ENCODE measurements at places on chromosomes 3 and 15.

DNA sequence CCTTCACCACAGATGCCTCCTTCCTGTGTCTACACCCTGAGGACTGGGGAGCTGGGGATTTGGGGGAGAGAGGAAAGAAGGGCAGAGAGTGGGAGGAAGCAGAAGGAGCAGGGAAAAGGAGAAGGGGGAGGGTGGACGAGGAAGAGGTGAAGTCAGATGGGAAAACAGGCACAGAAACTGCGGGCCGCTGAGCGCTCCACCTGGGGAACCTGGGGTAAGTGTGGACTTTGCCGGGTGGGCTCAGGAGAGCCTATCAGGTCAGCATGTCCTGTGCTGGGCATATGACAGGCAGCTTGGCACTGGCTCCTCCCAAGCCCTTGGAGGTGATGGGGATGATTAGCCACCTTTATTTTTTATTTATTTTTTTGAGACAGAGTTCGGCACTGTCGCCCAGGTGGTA is 62.6 kb downstream of the CORO2B start:
- no peak for DNase-seq

DNA sequence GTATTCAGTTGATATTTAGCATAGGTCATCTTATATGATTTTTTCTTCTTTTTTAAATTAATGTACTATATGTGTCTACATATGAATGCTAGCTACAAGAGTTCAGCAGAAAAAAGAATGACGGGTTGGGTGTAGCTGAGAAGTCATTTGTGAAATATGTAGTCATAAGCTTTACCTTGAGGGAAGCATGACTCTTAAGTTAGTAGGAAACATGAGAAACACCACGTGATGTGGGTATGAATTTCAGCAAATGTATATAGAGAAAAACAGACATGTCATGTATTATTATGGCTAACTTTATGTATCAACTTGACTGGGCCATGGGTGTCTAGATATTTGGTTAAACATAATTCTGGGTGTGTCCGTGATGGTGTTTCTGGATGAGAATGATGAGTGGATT is 125.0 kb downstream of the RAP2B start:
- no peak for DNase-seq

- no peak for DNase-seq
Observed at GRCh38 chr3:19173945-19174344, 25.6 kb downstream of the KCNH8 start.

GRCh38 chr3:119601154-119601553 is 3.5 kb downstream of the PLA1A start:
- DNase-seq: no peak

DNA sequence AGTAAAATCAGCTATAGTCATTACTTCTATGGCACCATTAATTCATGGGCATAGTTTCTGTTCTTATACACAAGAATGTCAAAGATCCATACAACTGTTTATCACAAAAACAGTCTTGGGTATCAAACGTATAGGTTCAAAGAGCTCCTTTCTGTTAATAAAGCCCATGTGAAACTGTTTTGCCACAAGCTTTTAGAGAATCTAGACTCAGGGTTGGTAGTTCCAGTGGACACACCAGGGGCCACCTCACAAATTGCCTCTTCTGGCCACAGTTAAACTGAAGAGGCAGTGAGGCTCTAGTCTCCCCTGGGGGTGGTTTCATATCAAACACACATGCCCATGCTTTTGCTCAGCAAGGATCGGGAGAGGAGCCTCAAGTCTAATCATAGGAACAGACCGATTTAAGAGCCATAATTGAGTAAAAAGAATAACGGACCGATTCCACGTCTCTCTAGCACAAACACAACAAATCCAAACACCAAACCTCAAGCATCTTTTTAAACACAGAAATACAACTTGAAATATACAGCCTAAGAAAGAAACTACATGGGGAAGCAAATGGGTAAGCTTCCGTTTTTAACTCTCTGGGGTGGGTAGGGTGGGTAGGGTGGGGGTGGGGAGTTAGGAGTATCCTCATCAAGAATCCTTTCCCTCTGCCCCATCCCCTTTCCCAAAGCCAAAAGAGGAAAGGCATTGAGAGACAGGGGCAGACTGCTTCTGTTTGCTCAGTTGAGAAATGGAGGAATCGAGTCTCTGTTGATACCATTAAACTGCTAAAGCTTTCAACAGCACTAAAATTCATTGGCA is 443.3 kb downstream of the MAGI1 start:
- DNase-seq: no peak

- DNase-seq: no peak
Observed at GRCh38 chr15:36371509-36371908, 207.9 kb upstream of the CDIN1 start.

GRCh38 chr3:108295421-108296175 is 750 bp upstream of the HHLA2 start:
- no peak for DNase-seq

DNA sequence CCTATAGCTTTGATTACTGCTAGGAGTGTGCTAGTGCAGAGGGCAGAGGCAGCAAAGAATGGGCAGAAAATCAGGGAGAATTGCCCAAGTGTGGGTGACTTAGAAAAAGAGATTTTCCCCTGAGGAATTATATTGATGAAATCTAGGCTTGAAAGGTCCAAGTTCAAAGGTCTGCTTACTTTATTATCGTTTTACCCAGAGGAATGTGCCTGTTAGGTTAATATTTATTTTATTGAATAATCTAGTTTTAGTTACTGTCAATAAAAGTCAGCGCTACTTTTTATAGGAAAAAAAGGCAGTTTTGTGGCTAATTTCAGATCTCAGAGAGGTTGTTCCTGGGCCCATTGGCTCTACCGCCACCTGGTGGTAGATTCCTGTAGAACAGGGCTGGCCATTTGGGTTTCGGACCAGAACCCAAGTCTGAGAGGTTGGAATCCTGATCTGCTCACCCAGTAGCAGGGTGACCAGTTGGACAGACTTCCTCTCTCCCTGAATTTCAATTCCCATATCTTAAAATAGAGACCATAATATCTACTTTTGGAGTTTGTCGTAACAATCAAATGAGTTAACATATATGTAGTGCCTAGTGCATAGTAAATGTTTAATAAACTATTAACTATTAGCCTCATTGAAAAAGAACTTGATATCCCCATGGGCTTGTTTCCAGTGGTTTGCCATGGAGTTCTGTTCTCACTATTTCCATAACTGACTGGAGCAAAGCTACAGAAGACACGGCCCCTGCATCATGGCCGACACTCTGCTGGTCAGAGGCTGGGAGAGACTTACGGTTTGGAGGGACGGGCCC is 62.7 kb upstream of the ZNF148 start:
- DNase-seq: no peak

DNA sequence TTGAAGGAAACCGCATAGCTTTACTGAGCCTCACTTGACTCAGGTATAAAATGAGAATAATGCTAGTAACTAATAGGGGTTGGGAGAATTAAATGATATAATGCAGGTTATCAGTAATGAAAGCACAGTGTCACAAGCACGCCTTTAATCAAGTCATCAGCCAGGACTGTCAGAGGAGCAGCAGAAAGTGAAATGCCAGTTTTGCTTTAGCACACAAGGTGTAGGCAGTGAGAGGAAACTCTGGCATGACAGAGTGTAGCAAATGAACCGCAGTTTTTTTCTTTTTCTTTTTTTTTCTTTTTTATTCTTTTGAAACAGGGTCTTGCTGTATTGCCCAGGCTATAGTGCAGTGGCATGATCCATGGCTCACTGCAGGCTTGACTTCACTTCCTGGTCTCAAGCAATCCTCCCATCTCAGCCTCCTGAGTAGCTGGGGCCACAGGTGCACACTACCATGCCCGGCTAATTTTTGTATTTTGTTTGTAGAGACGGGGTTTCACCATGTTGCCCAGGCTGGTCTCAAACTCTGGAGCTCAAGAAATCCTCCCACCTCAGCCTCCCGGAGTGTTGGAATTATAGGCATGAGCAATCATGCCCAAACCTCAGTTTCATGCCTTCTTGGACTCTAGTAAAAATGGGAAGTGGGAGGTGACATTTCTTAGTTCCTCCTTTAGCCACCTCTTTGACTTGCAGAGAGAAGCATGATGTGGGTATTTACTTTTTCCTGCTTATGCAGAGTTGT is 9.7 kb upstream of the SCAANT1 start:
- DNase-seq: no peak

DNA sequence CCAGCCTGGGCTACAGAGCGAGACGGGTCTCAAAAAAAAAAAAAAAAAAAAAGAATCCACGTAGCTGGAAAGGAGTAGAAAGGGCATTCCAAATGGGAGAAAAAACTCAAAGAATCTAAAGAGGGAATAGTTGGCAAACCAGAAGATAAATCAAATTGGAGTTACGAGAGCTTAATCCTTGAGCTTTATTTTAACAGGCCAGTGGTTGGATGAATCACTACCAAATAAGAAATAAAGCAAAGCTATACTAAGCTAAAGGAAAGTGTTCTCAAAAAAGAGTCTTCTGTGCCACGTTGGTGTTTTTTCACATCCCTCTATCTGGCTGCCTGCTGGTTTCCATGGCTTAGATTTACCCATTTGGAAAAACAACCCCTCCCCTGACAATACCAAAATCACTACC is 14.0 kb downstream of the VGLL4 start:
- no peak for DNase-seq

- DNase-seq: no peak
Observed at GRCh38 chr15:63860155-63860554, 26.4 kb upstream of the HERC1 start.

- no peak for DNase-seq
Observed at GRCh38 chr3:48233542-48233941, 7.4 kb upstream of the ZNF589 start.

- no peak for DNase-seq
Observed at GRCh38 chr3:26350853-26351252, 271.7 kb upstream of the LRRC3B start.

- DNase-seq: no peak
Observed at GRCh38 chr15:63135281-63135680, 13.6 kb downstream of the LACTB start.

GRCh38 chr3:25849641-25850385 is 59.9 kb downstream of the OXSM start:
- DNase-seq: no peak

DNA sequence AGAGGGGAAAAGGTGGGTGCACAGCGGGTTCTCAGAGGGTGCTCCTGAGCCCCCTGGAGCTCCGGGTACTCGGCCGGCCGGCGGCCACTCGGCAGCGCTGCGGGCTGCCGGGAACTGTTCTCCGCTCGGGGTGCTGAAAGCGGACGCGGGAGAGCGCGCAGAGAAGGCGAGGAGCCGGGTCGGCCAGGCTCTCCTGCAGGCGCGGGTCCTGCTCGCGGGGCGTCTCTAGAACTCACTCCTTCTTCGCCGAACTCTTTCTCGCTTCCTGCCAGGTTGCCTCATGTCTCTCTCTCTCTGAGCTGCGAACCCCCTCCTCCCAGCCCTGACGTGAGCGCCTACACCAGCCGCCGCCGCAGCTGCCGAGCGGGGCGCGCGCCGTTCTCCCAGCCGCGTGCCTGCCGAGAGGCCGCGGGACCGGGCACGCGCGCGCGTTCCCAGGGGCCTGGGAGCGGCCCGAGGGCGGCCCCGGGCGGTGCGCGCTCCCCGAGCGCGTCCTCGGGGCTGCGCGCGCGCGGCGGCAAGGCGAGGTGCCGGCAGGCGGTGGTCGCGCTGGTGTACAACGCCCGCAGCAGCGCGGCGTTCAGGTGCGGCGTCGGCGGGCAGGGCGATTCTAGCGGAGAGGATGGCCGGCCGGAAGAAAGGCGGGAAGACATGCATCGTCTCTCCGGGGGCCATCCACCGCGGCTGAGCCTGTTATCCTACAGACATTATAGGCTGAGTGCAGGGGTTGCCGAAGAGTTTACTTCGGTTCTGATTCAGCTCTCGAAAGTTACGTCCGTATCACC is at the start of gene PEX5L:
Gene PEX5L, minus strand, starts transcription at position 267 of the 785 bp plus-strand sequence. CDS start 338 bp downstream, outside the sequence.
- peak; percentile 90 for DNase-seq

DNA sequence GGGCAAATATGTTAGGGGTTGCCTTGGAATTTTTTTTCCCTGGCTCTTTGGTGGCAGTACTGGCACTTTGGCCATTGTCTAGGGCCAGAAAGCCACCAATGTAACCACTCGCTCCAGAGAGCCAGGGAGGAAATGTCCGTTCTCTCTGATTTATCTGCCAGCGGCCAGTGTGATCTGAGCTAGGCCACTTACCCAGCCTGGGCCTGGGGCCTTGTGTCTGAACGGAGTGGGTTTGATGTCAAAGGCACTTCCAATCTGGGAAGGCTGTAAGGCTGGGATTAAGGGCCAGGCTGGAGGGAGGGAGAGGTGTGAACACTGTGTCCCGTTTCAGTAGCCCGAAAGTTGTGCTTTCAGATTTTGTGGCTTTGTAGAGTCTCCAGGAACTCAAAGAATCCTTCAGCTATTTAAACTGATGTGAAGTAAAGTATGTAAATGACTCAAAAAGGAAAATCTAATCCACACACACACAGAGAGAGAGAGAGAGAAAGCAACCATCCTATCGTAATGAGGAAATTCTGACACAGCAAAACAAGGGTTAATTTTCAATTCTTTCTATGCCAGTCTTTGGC is 271.0 kb downstream of the PDZRN3 start:
- DNase-seq: no peak

GRCh38 chr3:99126316-99126715 is 224.8 kb upstream of the DCBLD2 start:
- no peak for DNase-seq

DNA sequence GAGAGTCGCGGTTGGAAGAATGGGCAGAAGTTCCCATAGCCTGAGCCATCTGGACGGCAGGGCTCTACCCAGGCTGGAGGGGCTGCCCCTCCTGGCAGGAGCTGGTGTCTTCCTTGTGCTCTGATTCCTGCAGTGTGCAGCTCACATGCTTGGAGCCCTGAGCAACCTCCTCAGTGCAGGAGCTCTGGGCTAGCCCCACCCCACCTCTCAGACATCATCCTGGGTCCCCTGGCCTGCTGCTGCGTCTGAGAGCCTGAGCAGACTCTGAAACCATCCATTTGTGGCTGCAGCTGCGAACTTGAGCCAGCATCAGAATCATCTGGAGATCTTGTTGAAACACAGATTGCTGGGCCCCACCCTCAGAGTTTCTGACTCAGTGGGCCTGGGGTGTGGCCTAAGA is 42.8 kb downstream of the POMGNT2 start:
- DNase-seq: no peak

DNA sequence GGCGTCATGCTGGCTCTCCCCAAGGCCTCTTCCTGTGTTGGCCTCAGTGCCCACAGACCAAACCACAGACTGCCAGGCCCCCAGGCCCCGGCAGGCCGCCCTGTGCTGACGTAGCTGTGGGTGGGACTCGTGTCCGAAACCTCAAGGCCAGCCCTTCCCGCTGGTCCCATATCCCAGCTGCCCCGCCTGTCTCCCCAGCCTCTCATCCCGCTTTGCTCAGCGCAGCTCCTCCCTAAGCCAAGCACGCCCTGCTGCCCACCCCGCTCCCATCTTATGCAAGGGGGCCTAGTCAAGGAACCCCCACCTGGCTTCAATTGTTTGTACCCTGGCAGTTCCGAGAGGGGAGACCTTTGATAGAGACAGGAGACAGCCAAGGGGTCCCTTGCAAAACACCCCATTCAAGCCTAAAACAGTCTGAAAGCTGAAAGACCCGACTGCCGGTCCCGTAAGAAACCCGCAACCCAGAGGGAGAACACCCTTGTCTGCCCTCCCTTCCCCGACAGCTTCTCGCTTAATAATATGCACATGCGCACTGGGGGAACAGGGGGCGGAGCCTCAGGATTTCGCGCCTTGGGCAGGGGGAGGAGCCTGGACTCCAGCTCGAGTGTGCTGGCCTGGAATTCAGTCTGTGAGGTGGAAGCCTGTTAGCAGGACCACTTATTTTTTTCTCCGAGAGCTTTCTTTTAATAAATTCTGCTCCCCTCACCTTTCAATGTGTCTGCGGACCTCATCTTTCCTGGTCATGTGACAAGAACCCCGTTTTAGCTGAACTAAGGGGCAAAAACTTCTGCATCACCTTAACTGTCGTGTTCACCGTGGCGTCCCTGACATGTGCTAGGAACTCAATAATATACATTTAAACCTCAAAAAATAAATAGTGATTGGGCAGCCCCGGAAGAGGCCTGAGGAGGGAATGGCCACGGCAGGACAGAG is 17.2 kb downstream of the TNFAIP8L3 start:
- no peak for DNase-seq
